ENCODE measurements at places on chromosomes 5 and 9.
A peak's percentile ranks its signal among the peaks of the same experiment; 100 is the strongest.

DNA sequence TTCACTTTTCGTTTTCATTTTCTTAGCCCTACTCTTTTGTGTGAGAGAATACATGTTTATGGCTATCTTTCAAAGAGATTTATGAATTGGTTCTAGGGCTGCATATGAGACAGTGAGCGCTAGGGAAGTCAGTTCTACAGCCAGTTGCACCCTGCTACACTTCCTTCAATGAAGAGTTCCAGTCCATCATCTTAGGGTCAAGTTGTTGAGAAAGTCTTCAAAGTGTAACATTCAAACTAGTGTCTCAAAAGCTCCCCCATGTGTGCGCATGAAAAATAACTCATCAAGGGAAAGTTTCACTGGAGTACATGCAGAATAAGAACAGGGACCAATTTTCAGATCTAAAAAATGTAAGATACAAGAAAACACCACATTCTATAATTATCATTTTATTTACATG, 317.2 kb downstream of the DEPDC1B start:
- DNase-seq = no peak

DNA sequence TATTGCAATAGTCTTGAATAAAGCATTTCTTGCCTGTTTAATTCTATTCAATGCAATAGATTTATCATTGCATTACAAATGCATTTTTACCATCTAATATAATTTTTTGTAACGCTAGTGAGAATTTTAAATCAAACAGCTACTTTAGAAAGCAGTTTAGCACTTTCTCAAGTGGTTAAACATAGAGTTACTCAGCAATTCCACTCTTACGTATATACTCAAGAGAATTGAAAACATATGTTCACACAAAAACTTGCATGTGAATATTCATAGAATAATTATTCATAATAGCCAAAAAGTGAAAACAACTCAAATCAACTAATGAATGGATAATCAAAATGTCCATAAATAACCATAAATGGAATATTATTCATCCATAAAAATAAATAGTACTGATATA, 244.7 kb downstream of the TMEM167A start:
- DNase-seq = no peak

- DNase-seq = no peak
Observed at GRCh38 chr9:117739206-117739605, 35.0 kb downstream of the TLR4 start.

DNA sequence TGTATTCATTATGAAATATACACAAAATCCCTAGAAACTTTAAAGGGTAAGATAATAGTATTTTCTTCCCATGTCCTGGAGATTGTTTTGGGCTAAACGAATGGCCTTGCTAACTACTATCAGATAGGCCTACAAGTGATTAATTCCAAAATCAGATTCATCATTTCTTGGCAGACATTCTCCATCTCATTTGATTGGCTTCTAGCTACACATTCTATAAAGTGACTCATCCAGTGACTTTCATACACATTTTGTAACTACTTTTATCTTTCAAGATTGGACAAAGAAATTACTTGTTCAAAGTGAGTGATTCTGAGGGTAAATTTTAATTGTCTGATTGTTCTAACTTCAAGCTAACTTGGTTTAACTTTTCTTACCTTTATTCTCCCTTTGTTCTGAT, 93.3 kb downstream of the RAPGEF6 start:
- DNase-seq = no peak

DNA sequence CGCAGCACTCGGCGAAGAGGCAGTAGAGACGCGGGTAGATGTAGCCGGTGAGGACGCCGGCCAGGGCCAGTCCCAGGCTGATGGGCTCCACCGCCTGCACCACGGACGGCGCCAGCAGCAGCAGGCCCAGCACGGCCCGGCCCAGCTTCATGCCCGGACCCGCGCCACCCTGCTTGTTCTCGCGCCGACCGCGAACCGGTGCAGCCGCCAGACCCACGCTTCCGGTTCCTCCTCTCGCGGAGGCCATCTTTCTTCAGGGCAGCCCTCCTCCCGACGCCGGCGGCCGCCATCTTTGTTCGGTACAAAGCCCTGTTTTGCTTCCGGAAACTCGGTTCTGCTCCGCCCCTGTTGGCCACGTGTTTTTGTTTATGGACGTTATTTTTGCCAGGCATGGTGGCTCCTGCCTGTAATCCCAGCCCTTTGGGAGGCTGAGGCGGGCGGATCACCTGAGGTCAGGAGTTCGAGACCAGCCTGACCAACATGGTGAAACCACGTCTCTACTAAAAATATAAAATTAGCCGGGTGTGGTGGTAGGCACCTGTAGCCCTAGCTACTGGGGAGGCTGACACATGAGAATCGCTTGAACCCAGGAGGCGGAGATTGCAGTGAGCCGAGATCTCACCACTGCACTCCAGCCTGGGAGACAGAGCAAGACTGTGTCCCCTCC, at the start of gene TOR1A:
TSS of gene TOR1A (minus strand) at position 202 of the 667 bp plus-strand sequence. CDS start at position 151, 51 bp downstream.
- peak; percentile 82 for DNase-seq

DNA sequence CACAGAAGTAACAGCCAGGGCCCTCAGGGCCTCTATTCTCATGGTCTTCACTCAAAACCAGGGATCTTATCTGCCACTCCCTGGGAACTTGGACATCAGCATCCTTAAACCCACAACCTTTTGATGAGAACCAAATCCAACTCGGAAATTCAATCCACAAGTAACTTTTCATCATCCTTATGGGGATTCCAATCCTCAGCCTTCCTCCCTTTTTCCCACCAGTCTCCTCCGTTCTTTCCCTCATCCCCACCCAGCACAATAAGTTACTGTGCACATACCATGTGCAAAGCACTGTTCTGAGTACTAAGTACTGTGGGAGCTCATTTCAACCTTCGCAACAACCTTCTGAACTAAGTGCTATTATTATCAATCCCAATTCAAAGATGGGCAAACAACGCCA, 17.0 kb downstream of the GOLPH3 start:
- DNase-seq = no peak

GRCh38 chr5:113760486-113760885, 247.0 kb downstream of the YTHDC2 start:
- DNase-seq = no peak

- DNase-seq = no peak
Observed at GRCh38 chr5:126052120-126052519, 371.1 kb upstream of the GRAMD2B start.

GRCh38 chr9:122986010-122986409, 45.2 kb downstream of the RABGAP1 start:
- DNase-seq = no peak

GRCh38 chr5:52728224-52728623, 59.5 kb upstream of the ITGA1 start:
- DNase-seq = no peak

DNA sequence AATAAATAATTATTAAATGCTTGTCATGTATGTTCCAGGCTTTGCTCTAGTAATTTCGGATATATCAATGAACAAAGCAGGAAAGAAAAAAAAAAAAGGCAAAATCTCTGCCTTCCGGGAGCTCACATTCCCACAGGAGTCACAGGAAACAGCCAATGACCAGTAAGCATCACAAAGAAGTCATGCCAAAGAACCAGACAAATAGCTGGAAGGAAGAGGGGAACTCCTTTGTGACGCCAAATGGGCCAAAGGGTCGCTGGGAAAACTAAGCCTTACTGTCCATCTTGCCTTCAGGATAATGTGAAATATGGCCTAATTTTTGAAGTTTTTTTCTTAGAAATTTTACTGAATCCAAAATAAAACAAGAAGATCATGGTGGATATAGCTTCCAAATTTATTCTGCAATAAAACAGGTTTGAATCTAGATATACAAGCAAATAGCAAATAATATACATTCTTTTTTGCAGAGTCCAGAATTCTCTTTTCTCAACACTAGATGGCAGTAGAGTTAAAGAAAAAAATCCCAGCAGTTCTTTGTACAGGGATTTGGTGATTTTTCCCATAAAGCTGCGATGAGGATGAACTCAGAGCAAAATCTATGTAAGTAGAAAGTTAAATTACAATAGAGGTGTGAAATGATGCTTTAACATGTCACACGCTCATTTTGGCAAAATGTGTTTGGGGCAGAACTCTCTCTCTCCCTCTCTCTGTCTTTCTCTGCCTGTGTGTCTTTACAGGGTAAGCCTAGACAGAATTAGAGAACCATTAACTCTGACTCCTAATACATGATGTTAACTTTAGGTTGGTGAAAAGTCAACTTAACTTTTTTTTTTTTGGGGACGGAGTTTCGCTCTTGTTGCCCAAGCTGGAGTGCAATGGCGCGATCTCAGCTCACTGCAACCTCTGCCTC, 60.0 kb upstream of the TUT7 start:
- DNase-seq = no peak

- DNase-seq = no peak
Observed at GRCh38 chr9:93807166-93808074, 147.7 kb downstream of the BARX1 start.

- DNase-seq = no peak
Observed at GRCh38 chr9:122302237-122303093, 37.8 kb downstream of the MRRF start.

DNA sequence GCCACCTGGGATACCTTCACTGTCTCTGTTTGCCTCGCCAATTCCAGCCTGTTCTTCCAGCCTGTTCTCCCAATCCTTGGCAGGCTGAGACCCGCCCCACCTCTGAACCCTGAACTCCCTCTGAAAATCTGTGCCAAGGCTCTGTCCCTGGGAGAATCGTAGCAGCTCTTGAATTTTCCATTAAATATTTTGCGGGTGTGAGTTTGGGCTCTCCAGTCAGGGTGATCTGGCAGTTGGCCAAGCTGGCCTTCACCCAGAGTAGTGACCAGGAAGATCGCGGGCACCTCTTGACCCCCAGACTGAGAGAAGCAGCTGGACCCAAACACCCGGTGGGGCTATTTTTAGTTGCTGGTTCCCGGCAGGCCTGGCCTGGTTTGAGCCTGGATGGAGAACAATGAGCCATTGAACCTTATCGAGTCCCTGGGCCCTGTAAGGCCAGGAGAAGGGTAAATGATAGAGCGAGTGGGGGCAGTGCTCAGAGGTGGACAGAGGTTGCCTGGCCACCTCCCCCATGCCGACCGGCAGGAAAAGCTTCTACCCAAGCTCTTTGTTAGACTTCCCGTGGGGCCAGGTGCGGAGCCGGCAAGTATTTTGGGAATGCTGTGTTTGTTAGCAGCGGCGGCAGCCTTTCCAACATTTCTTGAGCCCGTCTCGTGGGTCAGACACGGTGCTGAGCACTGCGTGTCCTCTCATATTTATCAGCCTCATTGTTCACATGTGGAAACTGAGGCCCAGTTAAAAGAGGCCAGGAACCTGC, 146.2 kb downstream of the RGS3 start:
- DNase-seq = no peak

- no peak for DNase-seq
Observed at GRCh38 chr9:14888272-14888671, 22.0 kb downstream of the FREM1 start.

DNA sequence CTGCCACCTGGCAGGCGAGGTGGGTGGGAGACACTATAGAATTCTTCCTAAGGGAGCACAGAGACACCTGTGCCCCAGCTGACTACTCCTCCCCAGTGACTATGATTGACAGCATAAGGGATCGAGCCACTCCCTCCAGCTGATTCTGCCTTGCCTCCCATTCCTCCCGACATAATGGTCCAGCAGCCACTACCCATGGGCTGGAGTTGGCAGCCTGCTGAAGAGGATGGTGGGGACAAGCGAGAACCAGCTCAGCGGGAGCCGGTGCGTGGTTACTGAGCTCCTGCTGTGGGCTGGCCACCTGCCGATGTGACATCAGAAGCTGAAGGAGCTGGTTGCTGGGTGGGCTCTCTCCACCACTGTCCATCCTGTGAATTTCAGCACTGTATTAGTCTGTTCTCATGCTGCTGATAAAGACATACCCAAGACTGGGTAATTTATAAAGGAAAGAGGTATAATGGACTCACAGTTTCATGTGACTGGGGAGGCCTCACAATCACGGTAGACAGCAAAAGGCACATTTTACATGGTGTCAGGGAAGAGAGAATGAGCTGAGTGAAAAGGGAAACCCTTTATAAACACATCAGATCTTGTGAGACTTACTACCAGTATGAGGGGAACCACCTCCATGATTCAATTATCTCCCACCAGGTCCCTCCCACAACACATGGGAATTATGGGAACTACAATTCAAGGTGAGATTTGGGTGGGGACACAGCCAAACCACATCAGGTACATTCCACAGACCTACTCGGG, 12.1 kb upstream of the NCS1 start:
- DNase-seq = no peak

- DNase-seq = peak; percentile 34
Observed at GRCh38 chr5:56200971-56201666, 32.0 kb downstream of the ANKRD55 start.

DNA sequence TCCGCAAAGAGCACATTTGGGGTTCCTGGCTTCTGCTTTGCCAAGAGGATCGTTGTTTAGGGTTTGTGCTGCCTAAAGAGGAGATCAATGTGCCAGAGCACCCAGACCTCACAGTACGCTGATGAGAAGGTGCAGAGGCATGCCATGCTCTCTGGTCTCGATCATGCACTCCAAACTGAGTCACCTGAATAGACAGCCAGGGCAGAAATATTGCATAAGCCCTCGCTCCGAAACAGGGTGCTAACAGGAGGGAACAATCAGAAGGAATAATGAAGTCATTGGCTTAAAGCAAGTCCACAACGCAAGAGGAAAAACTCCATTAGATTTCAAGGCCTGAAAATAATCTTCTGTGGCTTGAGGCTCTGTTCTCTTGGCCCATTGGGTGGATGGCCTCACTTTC, 124.3 kb downstream of the GCNT1 start:
- DNase-seq = no peak

GRCh38 chr9:73125651-73126050, 26.0 kb upstream of the ANXA1 start:
- no peak for DNase-seq

- no peak for DNase-seq
Observed at GRCh38 chr9:106417685-106418084, 445.3 kb upstream of the ZNF462 start.

DNA sequence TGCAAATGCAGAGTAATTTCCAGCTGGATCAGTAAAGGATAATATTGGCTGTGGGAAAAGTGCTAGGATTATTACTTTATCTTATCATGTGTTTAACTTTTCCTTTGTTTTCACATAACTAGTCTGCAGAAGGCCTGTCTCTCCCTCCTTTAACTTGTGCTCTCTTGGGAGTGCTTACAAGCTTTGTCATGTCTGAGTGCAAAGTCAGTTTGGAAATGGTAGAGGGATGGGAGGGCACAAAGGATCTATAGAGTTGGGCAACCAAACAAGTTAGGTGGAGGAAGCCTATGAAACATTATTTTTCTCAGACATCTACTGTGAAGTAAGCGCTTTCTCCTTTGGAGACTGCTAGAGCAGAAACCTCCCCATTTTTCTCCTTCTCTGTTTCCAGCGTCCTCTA, 308.8 kb downstream of the ARHGAP26 start:
- DNase-seq = no peak

DNA sequence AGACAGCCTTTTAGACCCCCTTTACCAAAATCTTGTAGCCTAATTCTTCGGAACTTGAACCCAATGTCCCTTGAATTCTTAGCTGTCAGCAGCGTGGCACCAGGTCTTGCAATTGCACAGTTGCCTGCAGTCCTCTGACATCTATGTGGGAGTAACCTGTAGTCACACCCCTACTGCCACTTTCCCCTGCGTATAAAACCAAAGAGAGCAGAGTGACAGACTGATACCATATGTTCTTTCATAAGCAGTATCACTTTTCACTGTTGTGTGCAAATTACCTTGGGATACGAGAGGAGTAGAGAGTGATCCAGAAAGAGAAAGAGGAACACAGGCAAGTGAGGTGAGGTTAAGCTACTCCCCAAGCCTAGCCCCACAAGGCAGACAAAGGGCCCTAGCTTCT, 364.3 kb upstream of the ADAMTSL1 start:
- DNase-seq = no peak

- DNase-seq = no peak
Observed at GRCh38 chr5:179816796-179817469, 3.8 kb upstream of the SQSTM1 start.
